ENCODE measurements at places on chromosomes 5 and 9.
A peak's percentile ranks its signal among the peaks of the same experiment; 100 is the strongest.

DNA sequence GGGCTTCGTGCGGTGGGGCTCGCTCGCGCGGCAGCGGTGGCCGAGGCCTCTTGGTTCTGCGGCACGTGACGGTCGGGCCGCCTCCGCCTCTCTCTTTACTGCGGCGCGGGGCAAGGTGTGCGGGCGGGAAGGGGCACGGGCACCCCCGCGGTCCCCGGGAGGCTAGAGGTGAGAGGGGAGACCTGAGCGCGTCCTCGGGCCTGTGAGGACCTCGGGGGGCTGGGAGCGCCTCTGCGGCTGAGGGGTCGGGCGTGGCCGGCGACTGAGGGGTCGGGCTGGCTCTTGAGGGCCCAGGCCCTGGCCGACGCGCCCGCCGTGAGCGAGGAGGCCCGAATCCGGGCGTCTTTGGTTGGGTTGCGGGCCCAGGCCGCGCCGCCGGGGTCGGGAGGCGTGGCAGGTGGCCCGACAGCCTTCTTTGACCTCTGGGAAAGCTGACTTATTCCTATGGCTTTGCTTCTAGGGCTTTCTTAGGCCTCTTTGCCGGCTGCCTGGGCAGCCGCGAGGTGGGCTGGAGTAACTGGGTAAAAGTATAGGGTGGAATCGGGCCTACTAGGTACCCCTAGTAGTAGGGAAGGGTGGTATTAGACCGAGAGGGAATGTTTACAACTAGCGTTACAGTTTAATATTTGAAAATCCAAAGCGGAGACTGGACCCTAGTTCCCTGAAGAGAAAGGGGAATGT, at the start of gene CANX:
TSS of gene CANX (plus strand) at position 33 of the 681 bp plus-strand sequence. CDS start 6,715 bp downstream, outside the sequence.
- DNase-seq: no peak

- no peak for DNase-seq
Observed at GRCh38 chr5:174115226-174115625, 69.7 kb downstream of the NSG2 start.

GRCh38 chr9:4678679-4679267, 596 bp upstream of the CDC37L1 start:
- peak; percentile 43 for DNase-seq

DNA sequence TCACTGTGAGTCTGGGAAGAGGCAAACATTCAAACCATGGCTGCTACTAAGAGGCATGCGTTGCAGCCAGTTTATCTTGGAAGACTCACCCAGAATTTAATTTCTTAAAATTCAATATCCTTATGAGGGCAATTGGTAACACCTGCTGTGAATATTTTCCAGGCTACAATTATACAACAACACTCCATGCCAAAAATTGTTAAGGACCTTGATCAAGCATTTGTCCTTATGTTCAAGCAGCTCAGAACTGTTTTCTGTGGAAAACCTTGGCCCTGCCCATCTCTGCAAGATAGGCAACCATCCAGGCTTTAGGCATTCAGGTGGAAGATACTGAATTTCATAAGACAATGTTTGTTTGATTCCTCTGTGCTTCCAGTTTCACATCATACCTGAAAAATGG, 327.8 kb downstream of the FBXL7 start:
- no peak for DNase-seq

DNA sequence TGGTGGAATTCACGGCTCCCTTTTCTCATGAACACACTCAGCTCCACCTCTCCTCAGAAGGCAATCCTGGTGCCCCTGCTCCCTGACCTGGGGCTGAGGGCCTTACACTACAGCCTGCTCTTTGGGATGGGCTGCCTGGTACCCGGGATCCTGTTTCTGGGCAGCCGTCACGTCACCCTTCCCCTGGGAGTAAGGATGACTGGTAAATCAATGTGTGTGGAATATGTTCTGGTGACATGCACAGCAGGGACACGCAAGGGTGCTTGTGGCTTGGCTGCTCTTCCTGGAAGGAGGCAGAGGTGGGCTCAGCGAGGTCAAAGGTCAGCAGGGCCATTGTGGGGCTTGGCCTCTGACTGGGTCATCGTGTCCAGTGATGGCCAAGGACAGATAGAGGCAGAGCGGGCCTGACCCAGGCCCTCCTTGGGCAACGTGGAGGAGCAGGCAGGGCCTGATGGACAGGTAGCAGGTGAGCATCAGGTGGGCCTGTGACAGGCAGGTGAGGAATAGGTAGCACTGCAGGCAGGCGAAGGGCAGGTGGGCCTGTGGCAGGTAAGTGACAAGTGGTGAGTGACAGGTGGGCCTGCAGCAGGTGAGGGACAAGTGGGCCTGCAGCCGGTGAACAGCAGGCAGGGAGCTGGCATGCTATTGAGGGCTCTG, 399.4 kb upstream of the IRX4 start:
- DNase-seq: no peak

DNA sequence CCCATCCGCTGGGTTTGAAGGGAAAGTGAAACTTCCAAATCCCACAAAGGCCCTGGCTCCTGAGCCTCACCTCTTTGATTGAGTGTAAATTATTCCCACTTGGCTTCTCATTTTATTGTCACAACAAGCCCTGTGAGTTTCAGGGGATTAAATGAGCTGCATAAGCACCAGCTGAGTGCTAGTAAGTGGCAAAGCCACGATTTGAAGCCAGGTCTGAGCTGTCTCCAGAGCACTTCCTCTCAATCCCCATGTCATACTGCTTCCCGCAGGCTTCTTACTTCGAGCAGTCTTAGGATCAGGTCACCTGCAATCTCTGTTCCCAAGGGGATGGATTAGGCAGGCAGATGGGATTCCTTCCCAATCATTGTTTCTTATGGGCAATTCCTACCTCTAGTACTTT, 18.0 kb downstream of the RPS14 start:
- DNase-seq: no peak

GRCh38 chr9:84070590-84070989, 90.0 kb downstream of the RMI1 start:
- no peak for DNase-seq

GRCh38 chr5:373710-374602, 52.4 kb downstream of the AHRR start:
- peak; percentile 93 for DNase-seq

DNA sequence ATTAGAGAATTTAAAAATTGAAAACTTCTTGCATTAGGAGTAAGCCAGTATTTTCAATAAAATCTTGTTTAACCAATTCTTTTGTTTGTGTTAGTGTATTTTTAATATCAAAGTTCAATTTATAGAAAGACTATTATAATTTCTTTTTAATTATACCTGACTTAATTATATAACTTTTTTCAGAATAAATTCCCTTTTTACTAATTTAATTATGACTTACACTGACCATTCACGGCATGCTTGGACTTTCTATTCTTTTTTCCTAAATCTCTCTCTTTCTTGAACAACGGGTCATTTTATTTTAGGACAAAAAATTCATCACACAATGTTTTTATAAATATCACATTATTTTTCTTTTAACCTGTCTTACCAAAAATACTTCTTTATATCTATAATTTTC, 555.3 kb upstream of the PTGER4 start:
- DNase-seq: no peak

DNA sequence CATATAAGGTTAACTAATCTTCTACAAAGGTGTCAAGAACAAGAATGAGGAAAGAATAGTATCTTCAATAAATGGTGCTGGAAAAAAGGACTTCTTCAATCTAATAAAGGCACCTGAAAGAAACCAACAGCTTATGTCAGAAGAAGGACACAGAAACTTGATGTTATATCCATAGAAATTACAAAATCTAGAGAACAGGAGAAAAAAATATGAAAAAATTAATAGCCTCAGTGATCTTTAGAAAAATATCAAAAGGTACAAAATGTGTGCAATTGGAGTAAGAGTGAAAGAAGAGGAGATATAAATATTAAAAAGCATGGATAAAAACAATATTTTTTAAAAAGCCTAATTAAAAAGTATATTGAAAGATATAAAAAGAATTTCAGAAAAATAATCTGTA, 18.8 kb upstream of the PRSS3 start:
- no peak for DNase-seq

DNA sequence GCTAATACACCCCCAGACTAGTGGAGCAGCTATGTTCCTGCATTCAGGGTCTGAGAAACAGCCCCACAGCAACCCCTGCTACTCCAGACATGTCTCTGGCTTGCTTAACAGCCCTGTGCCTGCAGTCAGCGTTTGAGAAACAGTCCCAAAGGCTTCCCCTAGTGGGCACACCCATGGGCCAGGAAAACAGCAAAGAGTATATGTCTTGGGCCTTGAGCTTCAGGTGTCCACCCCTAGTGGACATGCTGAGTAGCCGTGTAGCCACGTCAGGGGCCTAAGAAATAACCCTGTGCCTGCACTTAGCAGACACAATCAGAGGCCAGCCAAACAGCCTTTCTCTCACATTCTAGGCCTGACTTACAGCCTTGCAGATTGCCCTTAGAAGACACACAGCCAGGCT, 698.6 kb downstream of the PTPRD start:
- peak; percentile 4 for DNase-seq

- DNase-seq: no peak
Observed at GRCh38 chr5:59337240-59337639, 556.3 kb downstream of the PDE4D start.

GRCh38 chr5:171285465-171285864, 23.6 kb upstream of the TLX3 start:
- DNase-seq: no peak

DNA sequence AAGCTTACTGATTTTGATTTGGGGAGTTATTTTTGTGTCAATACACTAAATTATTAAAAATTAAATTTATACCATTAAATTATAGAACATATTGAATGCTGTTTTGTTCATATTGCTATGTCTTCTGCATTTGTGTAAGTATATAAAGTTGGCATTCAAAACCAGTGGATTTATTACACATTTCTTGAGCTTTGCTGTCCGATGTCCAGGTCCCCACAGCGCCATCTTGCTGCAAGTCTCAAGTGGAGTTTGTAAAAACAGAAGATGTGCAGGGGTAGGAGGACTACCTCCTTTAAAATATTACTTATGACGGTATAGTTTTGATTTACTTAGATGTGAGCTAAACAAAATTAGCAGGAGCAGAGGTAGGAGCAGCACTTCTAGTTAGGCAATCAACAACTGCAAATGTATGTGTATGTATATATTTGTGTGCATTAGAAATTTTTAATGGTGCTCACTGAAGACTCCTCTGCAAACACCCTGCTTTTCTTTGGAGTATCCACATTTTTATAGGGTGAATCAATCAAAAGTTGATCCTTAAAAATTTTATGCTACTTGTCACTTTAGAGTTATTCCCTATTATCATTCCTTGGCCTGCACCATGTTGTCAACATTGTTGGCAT, 37.4 kb downstream of the CPEB4 start:
- DNase-seq: peak; percentile 72

DNA sequence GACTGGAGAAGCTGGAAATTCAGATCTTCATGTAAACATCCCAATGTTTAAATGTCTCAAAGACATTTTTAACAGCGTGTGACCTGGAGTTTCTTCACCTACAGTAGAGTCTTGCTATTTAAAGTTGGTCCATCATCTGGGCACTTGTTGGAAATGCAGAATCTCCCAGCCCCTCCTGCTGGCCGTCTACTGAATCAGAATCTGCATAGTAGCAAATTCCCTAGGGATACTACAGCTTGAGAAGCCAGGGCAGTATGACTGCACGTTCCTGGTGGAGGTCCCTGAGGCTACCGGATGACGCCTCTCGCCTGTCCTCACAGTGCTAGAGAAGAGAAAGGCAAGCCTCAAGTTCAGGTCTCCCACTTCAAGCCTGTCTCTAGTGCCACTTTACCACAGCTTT, 15.7 kb downstream of the SAP30L start:
- DNase-seq: no peak

- peak; percentile 23 for DNase-seq
Observed at GRCh38 chr5:59760785-59761348, 132.7 kb downstream of the PDE4D start.

- DNase-seq: no peak
Observed at GRCh38 chr5:66620711-66621110, 24.5 kb downstream of the MAST4 start.

GRCh38 chr5:94009161-94009560, 267.8 kb upstream of the POU5F2 start:
- no peak for DNase-seq

DNA sequence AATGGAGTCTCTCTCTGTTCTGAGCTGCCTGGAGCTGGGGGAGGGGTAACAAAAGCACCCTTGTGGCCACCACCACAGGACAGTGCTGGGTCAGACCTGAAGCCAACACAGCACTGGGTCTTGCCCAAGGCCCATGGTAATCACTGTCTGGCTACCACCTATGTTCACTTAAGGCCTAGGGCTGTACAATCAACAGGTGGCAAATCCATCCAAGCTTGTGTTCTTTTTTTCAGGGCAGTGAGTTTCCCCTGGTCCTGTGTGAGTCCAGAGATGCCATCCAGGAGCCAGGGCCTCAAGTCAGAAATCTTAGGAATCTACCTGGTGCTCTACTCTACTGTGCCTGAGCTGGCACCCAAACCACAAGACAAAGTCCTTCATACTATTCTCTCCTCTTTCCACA, 20.1 kb upstream of the OTP start:
- no peak for DNase-seq

DNA sequence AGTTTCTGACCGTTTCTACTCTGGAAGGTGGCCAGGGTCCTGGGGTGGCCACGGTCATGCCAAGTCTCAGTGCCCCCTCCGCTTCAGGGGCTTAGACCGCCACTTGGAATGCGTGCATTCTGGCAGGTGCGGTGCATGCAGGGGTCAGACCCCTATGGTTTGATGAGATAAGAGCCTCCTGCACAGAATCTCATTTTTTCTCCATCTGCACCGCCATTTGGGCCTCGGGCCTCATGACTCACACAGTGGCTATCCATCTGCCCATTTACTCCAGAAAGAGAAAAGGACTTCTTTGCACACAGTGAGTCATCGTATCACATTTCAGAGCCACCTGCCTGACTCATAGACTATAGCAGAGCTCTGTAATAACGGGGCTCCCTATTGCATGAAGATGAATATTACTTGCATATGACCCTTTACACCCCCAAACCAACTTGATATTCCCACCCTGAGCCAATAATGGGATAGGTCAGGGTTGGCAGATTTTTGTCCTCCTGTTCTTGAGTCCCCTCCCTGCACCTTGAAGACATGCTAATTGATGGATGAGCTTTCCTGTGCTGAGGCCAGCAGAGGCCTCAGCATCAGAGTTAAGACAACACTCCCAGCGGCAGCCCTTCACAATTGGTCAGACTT, 157.4 kb downstream of the NR3C1 start:
- no peak for DNase-seq

DNA sequence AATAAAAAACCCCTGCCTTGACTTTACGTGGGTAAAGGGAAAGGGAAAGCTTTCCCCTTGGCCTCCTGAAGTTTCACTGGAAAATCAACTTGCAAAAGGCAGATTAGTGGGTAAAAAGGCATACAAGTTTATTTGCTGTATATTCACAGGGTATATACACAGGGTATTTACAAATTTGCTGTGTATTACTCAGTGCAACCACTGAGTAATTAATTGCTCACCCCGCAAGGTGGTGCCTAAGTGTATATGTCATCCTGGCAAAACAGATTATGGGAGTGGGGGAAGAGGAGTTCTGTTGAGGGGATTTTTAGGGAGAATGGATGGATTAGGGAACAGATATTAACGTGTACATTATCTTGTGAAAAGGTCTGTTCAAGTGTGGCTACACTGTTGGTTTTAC, 7.1 kb upstream of the RARS1 start:
- no peak for DNase-seq

DNA sequence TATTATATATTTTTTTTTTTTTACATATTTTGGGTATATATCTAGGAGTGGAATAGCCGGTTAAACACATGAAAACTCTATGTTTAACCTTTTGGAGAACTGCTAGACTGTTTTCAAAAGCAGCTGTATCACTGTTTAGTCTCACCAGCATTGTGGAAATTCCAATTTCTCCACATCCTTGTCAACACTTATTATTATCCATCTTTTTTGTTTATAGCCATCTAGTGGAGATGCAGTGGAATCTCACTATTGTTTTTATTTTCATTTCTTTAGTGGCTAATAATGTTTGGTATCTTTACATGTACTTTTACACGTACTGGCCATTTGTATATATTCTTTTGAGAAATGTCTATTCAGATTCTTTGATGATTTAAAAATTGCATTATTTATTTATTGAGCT, 22.7 kb upstream of the CCDC180 start:
- no peak for DNase-seq
